NCI-H2029 treated with DMSO at 0.1 percent for 48 hours (cell line): ENCODE measurements at places on chromosomes 6 and 20.

DNA sequence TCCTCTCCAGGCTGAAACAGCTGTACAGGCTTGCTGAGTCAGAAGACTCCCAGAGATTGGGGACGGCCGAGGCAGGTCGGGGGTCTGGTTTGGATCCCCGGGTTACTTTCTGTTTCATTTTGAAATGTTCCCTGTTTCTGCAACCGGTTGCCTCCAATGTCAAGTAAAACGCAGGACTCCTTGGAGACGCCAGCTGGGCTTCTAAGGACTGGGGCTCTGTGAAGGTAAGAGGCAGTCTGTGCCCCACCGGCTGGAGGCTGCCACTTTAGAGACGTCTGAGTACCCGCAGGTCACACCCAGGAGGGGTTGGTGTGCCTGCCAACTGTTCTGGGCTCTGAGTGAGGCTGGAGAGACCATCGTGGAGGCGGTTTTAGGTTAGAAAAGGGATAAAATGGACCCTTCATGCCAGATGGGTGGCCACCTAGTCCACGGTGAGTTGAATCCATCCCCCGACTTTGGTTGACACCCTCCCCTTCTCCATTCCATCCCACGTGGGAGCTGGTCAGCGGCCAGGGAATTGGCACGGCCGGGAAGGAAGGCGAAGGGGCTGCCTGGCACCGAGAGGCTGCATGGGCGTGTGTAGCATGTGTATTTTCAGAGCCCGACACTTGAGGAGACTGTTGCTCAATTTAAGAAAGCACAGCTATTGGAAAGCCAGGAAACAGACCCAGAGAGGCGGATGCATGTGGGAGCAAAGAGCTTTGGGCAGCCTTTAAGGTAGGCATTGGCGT lies 240.9 kb downstream of the PHACTR1 start:
- peak; percentile 63 for DNase-seq

- no peak for DNase-seq
These were observed 106.8 kb upstream of the EXOC2 start for GRCh38 chr6:799769-800168.

- DNase-seq: no peak
These were observed 339.0 kb downstream of the TPBG start for GRCh38 chr6:82702574-82702973.

GRCh38 chr6:95576218-95576997 lies 927 bp upstream of the MANEA start:
- no peak for DNase-seq

DNA sequence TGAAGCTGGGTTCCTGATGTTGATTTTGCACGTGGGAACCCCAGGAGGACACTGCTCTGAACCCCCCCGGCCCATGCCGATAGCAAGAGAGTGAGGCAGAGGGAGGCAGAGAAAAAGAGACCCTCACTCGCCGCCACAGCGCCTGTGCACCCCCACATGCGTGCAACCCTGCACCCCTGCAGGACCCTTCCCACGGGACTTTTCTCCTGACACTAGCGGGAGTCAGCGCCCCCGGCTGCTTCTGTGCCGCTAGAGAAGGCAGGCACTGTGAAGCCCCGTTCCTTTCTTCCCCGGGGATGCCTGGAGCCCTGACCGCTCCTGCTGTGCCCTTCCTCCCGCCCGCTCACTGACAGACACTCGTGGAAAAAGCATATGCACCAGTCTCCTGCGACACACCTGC lies 67.4 kb downstream of the GMPR start:
- no peak for DNase-seq

DNA sequence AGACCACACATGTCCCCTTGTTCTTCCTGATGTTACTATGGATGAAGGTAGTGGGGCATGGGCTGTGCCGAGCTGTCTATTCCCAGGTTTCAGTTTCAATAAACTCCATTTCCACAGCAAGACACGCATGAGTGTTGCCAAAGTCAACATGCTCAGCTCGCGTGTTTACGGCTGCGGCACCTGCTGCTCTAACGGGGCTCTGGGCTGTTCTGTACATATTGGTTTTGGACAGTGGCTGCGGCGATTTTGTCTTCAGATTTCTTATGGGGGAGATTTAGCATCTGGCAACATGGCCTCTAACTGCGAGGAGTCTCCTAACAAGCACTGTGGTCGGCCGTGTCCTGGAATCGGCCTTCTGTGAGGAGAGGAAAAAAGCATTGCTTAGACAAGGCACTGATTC lies 58.6 kb downstream of the TMEM242 start:
- peak; percentile 84 for DNase-seq

GRCh38 chr6:3451498-3451897 lies 5.4 kb downstream of the SLC22A23 start:
- DNase-seq: no peak

GRCh38 chr6:102994866-102995265 lies 1601.4 kb downstream of the GRIK2 start:
- DNase-seq: no peak

GRCh38 chr6:47146431-47147174 lies 104.5 kb upstream of the ADGRF1 start:
- DNase-seq: no peak

DNA sequence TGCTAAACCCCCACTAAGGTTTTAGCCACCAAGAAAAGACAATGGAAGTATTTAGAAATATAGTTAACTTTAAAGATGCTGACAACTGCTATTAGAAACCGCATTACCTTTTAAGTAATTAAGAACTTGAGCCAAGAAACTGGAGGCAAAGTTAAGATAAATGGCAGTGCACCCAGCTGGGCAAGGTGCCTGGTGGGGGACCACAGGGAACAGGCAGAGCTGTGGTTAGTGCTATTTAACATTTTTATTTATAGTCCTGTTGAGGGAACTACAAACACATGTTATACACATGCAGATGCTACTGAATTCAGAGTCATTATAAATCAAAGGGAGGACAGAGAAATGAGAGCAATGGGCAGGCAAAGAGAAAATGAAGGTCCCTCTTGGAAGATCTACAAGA lies 447.9 kb downstream of the TFAP2B start:
- no peak for DNase-seq

GRCh38 chr6:80517525-80517924 lies 411.1 kb downstream of the BCKDHB start:
- no peak for DNase-seq
